ENCODE measurements at places on chromosomes 3 and 15. TPM values are rescaled to one million over a fixed set of nuclear protein-coding genes. Genes with fewer than 3 reads are reported as not detected.

SATB1 gene
- 13.5 TPM for total RNA-seq

UROC1 gene
- under 0.01 TPM for total RNA-seq

LIPC gene
- total RNA-seq = 0.86 TPM

ACTRT3 gene
- total RNA-seq = 5.2 TPM

BLM gene
- 4.8 TPM for total RNA-seq

DNAH12 gene
- under 0.01 TPM for total RNA-seq

CDAN1 gene
- 15.1 TPM for total RNA-seq

TPRG1 gene
- 1.3 TPM for total RNA-seq

IDH2 gene
- 75.7 TPM for total RNA-seq

CAPN3 gene
- total RNA-seq = 2.6 TPM

CD200 gene
- 1.3 TPM for total RNA-seq

SNX22 gene
- 0.32 TPM for total RNA-seq

AQP9 gene
- not detected for total RNA-seq

NOX5 gene
- 0.64 TPM for total RNA-seq

LYSMD2 gene
- 10.8 TPM for total RNA-seq

TRH gene
- not detected for total RNA-seq

VEPH1 gene
- total RNA-seq = 10.3 TPM

CCR3 gene
- not detected for total RNA-seq

NEDD4 gene
- total RNA-seq = 45.3 TPM

GOLGA8M gene
- 1.3 TPM for total RNA-seq

TNFAIP8L3 gene
- total RNA-seq = 0.64 TPM

CPNE4 gene
- total RNA-seq = not detected

NDUFB5 gene
- total RNA-seq = 90.8 TPM

FBXO40 gene
- not detected for total RNA-seq

All from fibroblast of villous mesenchyme (primary cell).